ENCODE measurements at places on chromosomes 1 and 21.

- no peak for DNase-seq
These were observed 11.7 kb upstream of the ANGPTL3 start for GRCh38 chr1:62585469-62586155.

DNA sequence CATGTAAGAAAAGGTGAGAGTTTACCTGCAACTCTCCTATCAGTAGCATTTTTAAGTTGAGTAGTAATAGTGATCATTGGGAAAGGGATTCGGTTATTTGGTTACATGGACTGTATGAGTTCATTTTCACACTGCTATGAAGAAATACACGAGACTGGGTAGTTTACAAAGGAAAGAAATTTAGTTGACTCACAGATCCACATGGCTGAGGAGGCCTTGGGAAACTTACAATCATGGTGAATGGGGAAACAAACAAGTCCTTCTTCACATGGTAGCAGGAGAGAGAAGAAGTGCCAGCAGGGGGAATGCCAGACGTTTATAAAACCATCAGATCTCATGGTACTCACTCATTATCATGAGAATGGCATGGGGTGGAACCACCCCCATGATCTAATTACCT lies 59.3 kb upstream of the FBXO28 start:
- DNase-seq, result no peak

- peak; percentile 63 for DNase-seq
These were observed 838 bp downstream of the CCDC28B start for GRCh38 chr1:32201011-32201855.

- no peak for DNase-seq
These were observed 51.5 kb downstream of the IGSF5 start for GRCh38 chr21:39796466-39796865.

DNA sequence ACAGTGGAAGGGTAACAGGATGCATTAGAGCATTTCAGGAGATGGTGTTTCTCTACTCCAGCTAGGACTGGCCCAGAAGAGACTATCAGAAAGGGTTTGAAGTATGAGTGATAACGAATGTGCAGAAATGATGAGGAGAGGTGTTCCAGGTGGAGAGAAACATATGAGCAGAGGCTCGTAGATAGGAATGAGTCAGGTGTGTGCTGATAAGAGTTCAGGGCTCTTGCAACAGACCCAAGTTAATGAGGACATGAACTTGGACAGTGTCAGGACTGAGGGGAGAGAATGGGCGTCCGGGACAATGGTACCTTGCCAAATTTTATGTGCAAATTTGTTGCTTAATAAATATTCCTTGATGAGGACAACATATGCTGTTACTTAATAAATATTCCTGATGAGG lies 183.9 kb upstream of the NFIA start:
- no peak for DNase-seq

DNA sequence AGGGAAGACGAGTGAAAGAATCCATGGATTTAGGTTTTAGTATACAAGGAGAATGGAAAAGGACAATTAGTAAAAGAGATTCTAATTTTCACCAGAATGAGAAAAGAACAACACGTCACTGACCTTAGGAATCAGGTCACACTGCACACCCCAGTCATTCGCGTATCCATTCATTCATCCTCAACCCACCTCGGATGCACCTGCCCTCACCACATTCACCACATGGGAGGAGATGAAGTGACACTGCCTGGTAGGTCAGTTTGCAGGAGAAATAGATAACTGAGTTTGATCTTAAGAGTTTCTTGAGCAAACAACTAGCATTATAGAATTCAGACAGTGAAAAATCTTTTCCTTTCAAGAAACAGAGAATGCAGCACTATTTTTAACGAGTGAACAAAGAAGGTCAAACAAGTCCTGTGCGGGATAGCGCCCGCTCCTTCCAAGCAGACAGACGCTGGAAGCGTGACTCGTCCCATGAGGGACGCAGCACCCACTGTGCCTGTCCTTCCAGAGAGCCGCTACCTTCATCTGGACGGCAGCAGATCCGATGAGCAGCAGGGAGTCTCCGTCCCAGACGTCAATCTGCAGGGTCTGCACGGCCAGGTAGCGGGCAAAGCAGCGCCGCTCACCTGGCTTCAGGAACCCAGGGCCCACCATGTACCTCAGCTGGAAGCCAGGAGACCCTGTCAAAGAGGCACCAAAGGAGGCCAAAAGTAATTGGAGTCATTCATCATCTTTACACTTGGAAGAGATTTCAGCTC lies 101.7 kb downstream of the NPHP4 start:
- DNase-seq, result no peak

DNA sequence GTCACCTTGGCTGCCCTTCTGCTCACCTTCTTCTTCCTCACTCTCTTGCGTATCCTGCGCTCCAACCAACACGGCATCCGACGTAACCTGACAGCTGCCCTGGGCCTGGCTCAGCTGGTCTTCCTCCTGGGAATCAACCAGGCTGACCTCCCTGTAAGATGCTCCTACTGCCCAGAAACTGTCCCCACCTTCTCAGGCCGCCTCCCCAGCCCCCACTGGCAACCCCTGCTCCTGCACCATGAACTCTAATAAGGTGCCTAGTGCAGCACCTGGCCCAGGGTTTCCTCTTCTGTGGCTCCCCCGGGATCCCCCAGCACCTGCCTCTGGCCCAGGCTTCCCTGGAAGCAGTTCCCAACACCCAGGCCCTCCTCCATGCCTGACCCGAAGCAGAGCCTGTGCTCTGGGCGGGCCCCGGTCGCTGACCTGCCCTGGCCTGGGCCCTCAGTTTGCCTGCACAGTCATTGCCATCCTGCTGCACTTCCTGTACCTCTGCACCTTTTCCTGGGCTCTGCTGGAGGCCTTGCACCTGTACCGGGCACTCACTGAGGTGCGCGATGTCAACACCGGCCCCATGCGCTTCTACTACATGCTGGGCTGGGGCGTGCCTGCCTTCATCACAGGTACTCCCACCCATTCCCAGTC lies 12.8 kb downstream of the PSRC1 start:
- DNase-seq, result no peak

DNA sequence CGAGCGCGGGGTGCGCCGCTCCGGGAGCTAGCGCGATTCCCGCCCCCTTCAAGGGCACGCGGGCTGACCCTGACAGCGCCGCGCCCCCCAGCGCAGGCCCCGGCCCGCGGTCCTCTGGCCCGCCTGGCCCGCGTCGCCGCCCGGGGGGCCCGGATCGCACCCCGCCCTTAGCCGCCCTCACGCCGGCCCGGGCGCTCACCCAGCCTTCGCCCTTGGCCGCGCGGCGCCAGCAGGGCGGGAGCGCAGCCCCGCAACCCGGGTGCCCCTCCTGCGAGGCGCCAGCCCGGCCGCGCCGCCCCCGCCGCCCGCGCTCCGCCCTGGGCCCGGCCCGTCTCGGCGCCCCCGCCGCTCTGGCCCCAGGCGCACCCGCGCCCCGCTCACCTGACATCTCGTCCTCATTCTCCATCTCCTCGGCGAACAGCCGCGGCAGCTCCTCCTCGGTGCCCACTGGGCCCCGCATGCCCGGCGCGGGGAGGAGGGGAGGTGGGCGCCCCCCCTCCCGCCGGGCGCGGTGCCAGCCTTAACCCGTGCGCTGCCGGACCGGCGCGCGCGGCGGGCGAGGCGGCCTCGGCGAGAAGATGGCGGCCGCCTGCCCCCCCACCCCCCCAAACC lies 451 bp downstream of the CHD5 start:
- DNase-seq, result peak; percentile 66

- no peak for DNase-seq
These were observed 66.9 kb upstream of the TINAGL1 start for GRCh38 chr1:31509124-31510072.

- no peak for DNase-seq
These were observed 124.3 kb downstream of the ETS2 start for GRCh38 chr21:38930066-38930465.

- peak; percentile 62 for DNase-seq
These were observed 625.2 kb downstream of the LMO4 start for GRCh38 chr1:87953732-87954344.

DNA sequence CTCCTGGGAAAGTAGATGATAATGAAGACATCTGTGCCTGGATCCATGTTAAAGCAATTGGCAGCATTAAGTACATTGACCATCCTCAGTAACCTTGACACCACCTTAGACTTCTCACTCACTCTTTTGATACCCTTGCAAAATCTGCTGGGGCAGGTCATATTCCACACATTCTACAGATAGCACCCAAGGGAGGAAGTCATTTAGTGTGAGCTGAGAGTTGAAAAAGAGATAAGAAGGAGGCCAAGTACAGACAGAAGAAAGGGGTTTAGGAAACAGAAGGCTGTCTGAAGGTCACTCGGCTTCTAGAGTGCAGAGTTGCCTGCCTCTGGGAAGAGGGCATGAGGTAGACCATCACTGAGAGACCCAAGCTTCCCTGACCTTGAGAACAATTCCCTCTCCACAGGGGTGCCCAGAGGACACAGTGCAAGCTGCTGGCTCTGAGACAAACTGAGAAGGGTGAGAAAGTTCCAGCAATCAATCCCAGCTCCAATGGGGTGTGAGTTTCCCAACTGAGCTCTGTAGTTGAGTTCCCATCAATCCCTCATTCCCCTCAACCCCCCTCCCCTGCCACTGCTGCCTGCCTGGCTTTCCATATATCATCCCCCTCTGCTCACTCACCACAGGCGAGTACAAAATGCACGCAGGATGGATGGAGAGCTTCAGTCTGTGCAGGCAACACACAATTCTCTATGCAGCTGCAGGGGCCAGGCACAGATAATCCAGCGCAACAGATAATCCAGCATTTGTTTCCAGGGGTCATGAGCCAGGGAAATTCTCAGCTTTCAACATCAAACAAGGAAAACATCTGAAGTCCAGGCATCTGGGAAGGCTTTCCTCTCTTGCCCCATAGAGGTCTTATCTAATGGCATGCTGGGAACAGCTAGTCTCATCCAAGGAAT lies 7.4 kb upstream of the MOB3C start:
- DNase-seq, result no peak

- no peak for DNase-seq
These were observed 10.3 kb upstream of the CDCP2 start for GRCh38 chr1:54163051-54163450.

GRCh38 chr1:55150880-55151588 lies 64.1 kb downstream of the USP24 start:
- DNase-seq, result no peak

- no peak for DNase-seq
These were observed 12.3 kb upstream of the HES5 start for GRCh38 chr1:2542246-2542915.

GRCh38 chr1:161726473-161727255 lies 5.3 kb downstream of the FCRLB start:
- DNase-seq, result peak; percentile 90

- DNase-seq, result no peak
These were observed 69.5 kb downstream of the LHX8 start for GRCh38 chr1:75203415-75204277.

DNA sequence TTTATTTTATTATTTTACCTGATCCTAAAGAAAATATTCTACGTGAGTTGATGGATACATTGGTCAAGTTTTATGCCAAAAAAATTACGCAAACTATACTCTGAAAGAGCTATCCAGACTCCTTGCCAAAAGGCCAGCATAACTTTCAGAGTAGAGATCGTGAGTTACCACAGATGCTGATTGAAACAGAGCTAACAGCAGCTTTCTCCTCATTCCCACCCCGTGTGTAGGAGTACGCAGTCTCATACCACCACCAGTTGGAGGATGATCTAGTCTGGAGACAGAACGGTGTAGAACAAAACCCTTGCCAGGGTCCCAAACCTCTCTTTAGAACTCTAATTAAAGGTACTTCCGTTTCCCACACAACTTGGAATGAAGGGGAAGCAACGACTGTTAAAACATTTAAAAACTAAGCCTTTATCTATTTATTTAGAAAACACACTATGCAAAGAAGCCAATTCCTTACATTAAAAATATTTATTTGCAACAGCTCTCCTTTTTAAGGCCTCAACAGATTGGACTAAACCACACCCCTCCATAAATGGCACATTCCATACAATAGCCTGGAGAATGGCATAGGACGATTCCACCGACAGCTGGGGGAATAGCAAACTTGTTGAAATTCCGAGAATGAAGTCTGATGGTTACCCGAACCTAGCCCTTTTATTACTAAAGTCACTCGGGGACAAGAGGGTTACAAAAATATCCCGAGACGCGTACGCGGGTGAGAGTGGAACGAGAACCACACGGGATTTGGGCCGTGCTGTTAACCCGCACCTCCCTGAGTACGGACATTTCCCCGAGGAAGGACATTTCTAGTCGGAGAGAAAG lies 1.4 kb downstream of the NUCKS1 start:
- DNase-seq, result peak; percentile 84

GRCh38 chr1:229396585-229397206 lies 37.2 kb downstream of the ACTA1 start:
- no peak for DNase-seq

DNA sequence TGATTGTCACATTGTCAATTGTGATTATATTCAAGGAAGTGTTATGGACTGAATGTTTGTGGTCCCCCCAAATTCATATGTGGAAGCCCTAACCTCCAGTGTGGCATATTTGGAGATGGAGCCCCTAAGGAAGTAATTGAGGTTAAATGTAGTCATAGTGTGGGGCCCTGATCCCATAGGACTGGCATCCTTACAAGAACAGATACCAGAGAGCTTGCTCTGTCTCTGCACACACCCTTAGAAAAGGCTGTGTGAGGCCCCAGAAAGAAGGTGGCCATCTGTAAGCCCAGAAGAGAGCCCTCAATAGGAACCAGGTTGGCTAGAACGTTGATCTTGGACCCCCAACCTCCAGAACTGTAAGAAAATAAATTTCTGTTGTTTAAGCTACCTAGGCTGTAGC lies 28.1 kb downstream of the VANGL1 start:
- no peak for DNase-seq

All from posterior cingulate gyrus (tissue), 11 donors.